Epithelial cell of alveolus of lung (primary cell): ENCODE measurements at places on chromosomes 2 and 18. TPM values are rescaled to one million over a fixed set of nuclear protein-coding genes. Genes with fewer than 3 reads are reported as not detected.

Gene DNER
- 1.2 and 4.8 TPM in 2 replicates for total RNA-seq

Gene ZNF532
- total RNA-seq = 36.6 and 45.7 TPM in 2 replicates

Gene SMAD2
- 51.3 and 61.5 TPM in 2 replicates for total RNA-seq

Gene LDLRAD4
- total RNA-seq = 0.52 and 0.80 TPM in 2 replicates

Gene XRCC5
- total RNA-seq = 195 and 228 TPM in 2 replicates
